ENCODE measurements at places on chromosomes 7 and 10.

DNA sequence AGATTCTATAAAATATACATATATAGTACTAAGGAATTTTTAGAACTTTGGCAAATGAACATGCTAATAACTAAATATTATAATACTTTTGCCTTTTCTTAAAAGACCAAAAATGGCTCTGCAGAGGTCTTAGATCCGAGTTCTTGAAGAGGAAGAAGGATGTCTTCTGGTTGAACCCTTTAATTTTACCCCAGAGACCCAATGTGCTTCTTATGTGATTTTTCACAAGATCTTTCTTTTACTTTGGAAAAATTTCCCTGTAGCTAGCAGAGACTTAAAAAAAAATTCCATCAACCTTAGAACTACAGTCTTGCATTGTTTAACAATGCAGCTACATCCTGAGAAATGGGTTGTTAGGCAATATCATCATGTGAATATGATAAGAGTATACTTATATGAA, 663.2 kb downstream of the PARD3 start:
- no peak for DNase-seq

DNA sequence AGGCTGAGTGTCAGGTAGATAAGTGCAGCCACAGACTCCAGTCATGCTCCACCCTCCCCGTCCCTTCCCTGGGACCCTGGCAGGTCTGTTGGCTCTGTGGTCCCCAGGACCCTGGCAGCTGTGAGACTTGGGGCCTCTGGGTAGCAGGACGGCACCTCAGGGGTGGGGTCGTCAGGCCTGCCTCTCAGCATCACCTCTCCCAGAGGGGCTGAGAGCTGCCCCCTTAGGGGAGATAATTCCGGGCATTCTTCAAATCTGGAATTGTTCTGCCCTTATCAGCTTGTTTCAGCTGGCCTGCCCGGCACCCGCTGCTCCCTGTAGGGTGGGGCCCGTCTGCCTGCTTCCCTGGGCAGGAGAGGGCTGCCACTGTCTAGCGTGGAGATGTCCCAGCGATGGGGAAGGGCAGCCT, 23.3 kb downstream of the PODXL start:
- DNase-seq, result no peak

DNA sequence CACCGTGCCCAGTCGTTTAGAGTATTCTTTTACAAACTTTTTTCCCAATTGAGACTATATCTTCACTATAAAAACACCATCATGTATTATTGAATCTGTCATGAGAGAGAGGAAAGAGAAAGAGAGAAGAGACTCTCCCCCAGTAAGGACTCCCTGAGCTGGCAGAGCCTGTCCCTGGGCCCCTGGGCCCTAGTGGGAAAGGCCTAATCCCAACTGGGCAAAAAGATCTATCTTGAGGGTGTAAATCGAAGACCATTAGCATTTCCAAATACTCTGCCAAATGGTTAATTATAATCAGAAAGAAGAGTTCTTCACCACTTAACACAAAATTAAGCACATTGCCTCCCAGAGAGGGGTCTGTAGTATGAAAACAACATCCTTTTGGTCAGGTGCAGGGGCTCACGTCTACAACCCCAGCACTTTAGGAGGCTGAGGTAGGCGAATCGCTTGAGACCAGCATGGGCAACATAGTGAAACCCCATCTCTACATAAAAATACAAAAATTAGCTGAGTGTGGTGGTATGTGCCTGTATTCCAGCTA, 108.2 kb downstream of the SKIDA1 start:
- no peak for DNase-seq

- DNase-seq, result peak; percentile 49
Observed at GRCh38 chr7:85851571-85852193, 664.8 kb upstream of the SEMA3D start.

- no peak for DNase-seq
Observed at GRCh38 chr7:99409806-99410205, 1.0 kb downstream of the BUD31 start.

DNA sequence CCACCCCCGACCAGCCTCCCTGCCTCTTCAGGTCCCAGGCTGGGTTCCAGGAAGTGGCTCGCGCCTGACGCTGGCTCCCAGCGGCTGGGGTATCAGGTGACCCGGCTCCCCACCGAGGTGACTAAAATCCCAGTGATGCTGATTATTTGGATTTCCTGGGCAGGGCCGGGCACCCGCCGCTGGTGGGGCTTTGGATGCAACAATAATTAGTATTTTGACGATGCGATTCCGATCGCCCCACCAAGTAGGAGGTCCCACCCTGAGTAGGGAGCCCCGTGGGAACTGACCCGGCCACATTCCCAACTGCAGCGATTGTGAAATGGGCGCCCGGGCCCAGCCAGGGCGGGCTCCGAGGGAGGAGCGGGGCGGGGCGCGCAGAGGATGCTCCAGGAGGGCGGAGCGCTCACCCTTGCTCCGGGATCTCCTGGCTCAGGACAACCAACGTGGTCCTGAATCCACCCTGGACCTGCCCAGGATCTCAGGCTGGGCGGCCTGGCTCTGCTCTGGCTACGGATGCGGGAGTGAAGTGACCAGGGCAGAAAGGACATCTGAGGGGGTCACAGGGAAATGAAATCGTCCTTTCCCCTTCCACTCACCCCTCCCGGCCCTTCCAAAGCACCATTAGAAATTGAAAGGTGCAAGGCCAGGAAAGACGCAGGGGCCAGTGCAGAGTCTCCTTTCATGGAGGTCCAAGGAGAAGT, 32.6 kb downstream of the DUSP5 start:
- peak; percentile 81 for DNase-seq

GRCh38 chr7:794671-795329, 37.5 kb upstream of the SUN1 start:
- DNase-seq, result no peak

DNA sequence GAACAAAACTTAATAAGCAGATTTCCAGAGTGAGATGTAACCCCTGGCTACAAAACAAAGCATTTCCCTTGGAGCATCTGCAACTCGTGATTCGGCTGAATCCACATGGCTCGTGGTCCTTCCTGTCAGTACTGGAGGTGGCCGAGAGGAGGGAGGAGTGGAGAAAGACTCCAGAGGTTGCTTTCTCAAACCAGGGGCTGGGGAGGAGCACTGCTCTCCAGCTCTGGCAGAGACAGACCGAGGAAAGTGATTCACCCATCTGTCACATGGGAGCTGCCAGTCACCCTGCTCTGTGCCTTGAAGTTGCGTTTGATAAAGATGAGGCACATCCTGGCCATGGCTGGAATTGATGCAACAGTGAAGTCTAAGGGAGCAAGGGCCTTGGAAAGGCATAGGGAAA, 72.7 kb downstream of the COL13A1 start:
- DNase-seq, result peak; percentile 77

DNA sequence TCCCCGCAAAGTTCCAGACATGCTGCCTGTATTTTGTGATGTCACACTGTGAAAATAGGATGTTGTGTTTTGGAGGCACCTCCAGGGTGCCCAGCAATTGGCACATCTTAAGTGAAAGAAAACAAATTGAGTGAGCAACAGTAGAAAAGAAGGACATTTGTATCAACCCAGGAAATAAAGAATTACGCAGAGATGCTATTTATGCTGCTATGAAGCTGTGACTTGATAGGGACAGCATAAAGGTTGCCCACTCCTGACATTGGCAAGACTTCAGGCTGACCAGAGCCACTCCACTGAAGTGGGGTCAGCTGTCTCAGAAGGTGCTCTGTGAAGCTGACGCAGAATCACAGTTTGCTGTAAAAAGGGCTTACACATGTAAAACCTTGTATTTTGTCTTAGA, 729.9 kb upstream of the GALNT17 start:
- no peak for DNase-seq

GRCh38 chr10:51926337-51926736, 226.9 kb upstream of the CSTF2T start:
- no peak for DNase-seq

DNA sequence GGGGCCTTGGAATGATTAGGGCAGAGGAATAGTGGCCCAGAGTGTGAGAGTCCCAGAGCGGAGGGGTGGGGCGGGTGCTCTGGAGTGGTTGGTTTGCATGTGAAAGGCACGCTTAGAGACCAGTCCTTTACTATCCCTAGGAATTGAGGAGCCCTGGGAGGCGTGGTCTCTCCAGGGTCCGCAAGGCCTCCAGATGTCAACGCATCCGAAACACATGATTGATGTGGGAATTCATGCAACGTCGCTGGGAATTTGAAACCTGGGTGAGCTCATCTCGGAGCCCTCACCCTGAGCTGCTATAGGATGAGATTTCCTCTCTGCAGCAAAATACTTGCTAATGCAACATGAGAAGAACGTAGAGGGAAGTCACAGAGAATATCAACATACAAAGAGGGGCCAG, 51.2 kb downstream of the NPTX2 start:
- no peak for DNase-seq

GRCh38 chr10:80185578-80186299, 19.6 kb downstream of the ANXA11 start:
- DNase-seq, result no peak

GRCh38 chr10:14118953-14119352, 211.8 kb downstream of the FRMD4A start:
- DNase-seq, result no peak

DNA sequence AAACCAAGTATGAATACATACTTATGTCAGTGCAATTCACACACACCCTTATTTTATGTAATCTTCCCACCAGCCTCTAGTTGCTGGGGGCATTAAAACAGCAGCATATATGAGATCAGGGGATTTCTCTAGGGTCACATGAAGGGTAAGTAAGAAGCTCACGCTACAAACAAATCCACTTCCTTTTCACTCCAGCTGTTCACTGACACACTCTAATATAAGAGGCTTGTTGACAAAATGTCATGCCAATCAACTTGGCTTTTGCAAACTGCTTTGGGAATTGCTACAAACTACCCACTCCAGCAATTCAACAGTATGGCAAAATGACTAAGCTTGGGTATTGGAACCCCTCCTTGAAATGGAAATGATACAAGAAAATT, 10.3 kb downstream of the FAM3C start:
- DNase-seq, result no peak

- DNase-seq, result no peak
Observed at GRCh38 chr10:6542999-6543430, 37.1 kb downstream of the PRKCQ start.

- DNase-seq, result no peak
Observed at GRCh38 chr7:126541406-126541805, 711.3 kb downstream of the GRM8 start.

- DNase-seq, result peak; percentile 30
Observed at GRCh38 chr7:142384493-142384922, 126.7 kb upstream of the PRSS58 start.

DNA sequence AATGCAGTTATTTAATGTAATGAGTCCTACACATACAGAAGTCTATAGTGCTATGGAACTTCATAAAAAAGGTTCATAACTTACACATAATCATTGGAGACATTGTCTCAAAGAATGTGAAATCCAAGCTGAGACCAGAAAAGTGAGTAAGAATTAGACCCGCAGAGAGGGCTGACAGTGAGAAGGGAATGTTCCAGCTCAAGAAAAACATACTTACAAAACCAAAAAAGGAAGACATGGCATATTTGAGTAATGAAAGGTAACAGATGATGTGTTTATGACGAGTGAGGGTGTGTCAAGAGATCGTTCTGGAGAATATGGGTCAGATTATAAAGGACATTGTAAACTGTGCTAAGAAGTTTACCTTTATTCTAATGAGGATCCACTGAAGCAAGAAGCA, 566.5 kb downstream of the ATRNL1 start:
- DNase-seq, result peak; percentile 86

DNA sequence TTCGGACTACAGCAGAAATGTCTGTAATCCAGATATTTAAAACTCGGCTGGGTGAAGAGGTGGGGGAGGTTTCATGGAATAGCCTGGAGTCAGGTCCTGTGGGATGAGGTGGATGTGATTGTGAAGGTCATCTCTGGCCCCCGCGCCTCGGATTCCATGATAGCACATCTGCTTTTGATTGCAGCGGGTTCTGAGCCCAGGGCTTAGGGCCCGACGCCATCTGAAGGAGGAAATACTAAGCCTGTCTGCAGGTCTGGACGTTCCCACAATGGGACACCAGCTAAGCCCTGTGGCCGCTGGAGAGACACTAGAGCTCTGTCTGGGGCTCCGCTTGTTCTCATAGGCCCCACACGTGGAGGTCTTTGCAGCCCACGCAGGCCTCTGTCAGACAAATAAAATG, 328.7 kb downstream of the CXCL12 start:
- no peak for DNase-seq

GRCh38 chr7:70506434-70506833, 625.5 kb upstream of the GALNT17 start:
- no peak for DNase-seq

- peak; percentile 45 for DNase-seq
Observed at GRCh38 chr7:27101171-27101956, 1.1 kb downstream of the HOXA2 start.

DNA sequence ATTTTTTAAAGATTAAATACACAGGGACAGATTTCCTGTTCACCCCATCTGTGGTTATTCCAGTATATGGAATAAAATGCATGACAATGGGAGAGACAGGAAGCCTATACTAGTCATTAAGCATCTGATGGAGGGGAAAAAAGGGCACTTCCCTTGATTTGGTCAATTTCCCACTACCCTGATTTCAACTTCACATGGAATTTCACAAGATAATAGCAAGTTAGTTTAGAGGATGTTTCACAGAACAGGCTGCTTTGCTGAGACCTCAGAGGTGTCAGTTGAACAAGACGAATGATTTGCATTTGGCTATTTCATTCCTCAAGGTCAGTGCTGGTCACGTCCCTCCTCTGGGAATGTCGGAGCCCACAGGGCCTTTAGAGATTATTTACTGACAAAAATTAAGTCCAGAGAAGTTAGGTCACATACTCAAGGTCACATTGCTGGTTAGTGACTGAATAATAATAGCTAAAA, 4.7 kb upstream of the ITPRIP start:
- DNase-seq, result peak; percentile 53

DNA sequence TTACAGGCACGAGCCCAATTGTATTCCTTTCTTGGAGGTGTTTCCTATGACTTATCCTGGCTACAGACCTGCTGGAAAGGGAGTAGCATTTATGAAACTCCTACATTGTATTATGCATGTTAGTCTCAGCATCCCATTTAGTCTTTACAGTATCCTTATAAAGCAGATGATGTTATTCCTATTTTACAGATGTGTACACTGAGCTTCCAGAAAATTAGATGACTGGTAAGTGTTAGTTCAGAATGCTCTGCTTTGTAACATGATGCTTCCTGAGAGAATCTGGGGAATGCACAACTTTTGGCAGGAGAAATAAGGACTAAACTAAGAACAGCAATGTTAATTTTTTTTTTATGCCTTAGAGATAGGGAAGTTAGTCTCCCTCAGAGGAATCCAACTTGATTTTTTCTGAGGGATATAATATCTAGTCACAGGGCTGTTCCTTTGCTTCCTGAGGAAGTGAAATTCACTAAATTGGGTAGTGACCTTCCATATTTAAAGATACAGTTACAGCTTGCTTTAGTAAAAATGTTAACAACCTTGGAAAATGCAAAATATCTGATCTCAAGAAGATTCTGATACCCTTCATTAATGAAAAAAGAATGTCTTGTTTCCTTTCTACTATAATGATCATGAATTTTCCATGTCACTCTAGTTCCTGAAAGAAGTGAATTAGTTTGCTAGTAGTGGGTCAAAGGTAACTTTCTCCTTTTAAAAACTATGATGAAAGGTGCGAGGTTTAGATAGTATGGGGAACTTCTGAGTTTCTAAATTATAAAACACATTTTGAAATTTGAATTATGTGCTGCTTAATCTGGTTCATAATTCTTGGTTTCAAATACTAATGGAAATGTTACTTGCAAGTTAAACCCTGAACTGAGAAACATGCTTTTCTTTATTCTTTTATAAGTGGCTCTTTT, 194.0 kb upstream of the PRPS1L1 start:
- DNase-seq, result peak; percentile 5
